Suprapubic skin (tissue), 4 donors: ENCODE measurements at places on chromosomes 11 and 22. TPM values are rescaled to one million over a fixed set of nuclear protein-coding genes. Genes with fewer than 3 reads are reported as not detected.
A peak's percentile ranks its signal among the peaks of the same experiment; 100 is the strongest.

RIN1 gene
- 63.4 TPM for total RNA-seq

C1QTNF6 gene
- total RNA-seq = 3.4 TPM

- peaks cover 8% of the 10 kb centered on the region for H3K36me3 ChIP-seq
- no peaks in the 10 kb centered on the region for H3K4me1 ChIP-seq
- H3K27me3 ChIP-seq = peaks cover 3% of the 10 kb centered on the region
- H3K27ac ChIP-seq = no peak overlapping the region
Measured at GRCh38 chr11:128814856-128815705, 52.0 kb downstream of the KCNJ1 start.

- no peak for DNase-seq
- no peak overlapping the region for H3K27ac ChIP-seq
- no peaks in the 10 kb centered on the region for H3K36me3 ChIP-seq
- H3K4me1 ChIP-seq = peaks cover 72% of the 10 kb centered on the region
- no peak overlapping the region for H3K4me3 ChIP-seq
- H3K27me3 ChIP-seq = no peaks in the 10 kb centered on the region
Measured at GRCh38 chr11:75334402-75334891, 17.0 kb downstream of the ARRB1 start.

DNA sequence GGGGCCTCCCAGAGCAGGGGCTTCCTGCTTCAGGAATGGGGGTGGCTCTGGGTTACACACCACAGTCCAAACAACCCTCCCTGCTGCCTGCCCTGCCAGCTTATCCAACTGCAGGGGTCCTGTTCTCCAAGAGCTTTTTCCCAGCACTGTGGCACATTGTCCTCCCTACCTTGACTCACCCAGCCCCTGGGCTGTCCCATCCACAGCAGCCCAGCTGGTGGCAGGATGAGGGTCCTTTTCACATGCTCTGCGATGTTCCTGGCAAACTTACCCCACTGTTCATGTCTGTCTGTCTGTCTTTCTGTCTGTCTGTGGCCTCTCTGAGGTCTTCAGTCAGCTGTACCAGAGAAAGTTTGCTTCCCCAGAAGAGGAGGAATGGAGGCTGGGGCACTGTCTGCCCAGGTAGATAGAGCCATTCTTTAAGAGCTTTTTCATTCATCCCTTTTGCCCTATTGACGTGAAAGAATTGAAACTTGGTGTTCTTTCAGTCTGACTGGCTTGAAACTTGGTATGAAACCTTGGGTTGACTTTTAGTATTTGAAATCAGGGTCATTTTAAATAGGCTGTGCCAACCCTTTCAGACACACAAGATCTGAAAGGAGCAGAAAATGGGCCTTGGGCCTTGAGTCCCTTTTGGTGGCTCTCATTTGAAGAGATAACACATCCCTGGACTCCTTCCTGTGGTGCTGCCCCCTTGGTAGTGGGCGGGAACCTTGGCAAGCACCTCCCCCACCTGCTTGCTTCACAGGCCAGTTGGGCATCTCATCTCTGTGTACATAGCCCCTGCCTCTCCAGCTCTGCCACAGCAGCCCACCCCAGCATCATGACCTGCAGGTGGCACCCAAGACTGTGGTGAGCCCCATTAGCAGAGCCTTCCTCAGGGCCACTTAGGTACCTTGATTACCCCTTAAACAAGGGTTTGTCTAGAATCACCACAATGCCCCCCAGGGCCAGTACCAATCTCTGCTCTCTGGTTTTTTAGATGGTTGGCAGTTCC lies 74.6 kb upstream of the SUSD2 start:
- no peak for DNase-seq
- H3K4me3 ChIP-seq = no peak overlapping the region
- peaks cover 26% of the 10 kb centered on the region for H3K36me3 ChIP-seq

DNA sequence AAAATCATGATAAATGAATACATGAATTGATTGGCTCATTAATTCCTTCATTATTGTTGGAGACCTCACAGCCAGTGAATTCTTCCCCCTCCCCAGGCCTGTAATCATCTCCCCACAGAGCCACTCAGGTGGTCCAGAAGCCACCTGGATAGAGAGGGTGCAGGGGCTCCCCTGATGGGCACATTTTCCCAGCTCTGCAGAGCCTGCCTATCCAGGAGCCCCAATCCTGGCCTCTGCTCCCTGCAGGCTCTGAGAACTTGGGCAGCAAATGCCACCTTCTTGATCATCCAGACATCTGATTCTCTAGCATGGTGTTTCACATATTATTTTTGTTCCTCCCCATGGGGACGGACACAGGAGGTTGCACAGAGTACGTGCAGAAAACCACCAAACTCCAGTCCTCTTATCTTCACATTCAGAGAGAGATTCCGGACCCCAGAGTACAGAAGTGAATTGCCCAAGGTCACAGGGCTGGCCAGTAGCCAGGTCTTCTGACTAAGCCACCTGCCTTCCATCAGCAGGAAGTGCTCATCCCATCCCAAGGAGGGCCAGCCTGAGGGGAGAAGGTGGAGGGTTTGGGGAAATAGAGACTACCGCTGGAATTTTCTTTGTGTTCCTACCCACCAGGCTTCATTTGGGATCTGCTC lies 348.0 kb downstream of the BUD13 start:
- H3K4me1 ChIP-seq = peaks cover 16% of the 10 kb centered on the region
- no peaks in the 10 kb centered on the region for H3K36me3 ChIP-seq
- no peak overlapping the region for H3K4me3 ChIP-seq
- H3K27me3 ChIP-seq = no peaks in the 10 kb centered on the region
- no peak overlapping the region for H3K27ac ChIP-seq

DNA sequence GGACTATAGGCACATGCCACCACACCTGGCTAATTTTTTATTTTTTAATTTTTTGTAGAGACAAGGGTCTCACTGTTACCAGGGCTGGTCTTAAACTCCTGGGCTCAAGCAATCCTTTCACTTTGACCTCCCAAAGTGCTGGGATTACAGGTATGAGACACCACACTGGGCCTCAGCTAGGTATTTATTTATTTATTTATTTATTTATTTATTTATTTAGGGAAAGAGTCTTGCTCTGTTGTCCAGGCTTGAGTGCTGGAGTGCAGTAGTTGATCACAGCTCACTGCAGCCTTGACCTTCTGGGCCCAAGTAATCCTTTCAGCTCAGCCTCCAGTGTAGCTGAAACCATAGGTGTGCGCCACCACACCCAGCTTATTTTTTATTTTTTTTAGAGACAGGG lies 43.2 kb downstream of the HORMAD2 start:
- no peaks in the 10 kb centered on the region for H3K27me3 ChIP-seq
- DNase-seq = no peak
- no peak overlapping the region for H3K27ac ChIP-seq
- no peak overlapping the region for H3K4me3 ChIP-seq
- H3K4me1 ChIP-seq = no peaks in the 10 kb centered on the region

- no peak overlapping the region for H3K4me3 ChIP-seq
- peaks cover 10% of the 10 kb centered on the region for H3K4me1 ChIP-seq
- peaks cover 43% of the 10 kb centered on the region for H3K27me3 ChIP-seq
- DNase-seq = peak; percentile 82
- no peak overlapping the region for H3K27ac ChIP-seq
- H3K36me3 ChIP-seq = no peaks in the 10 kb centered on the region
Measured at GRCh38 chr11:116499396-116500003, 273.3 kb downstream of the BUD13 start.

- no peaks in the 10 kb centered on the region for H3K4me1 ChIP-seq
- peaks cover 18% of the 10 kb centered on the region for H3K27me3 ChIP-seq
- H3K27ac ChIP-seq = no peak overlapping the region
- no peak for DNase-seq
- H3K36me3 ChIP-seq = no peaks in the 10 kb centered on the region
- no peak overlapping the region for H3K4me3 ChIP-seq
Measured at GRCh38 chr11:119935349-119935925, 202.5 kb downstream of the TRIM29 start.
